ENCODE measurements at places on chromosomes 6 and 20. TPM values are rescaled to one million over a fixed set of nuclear protein-coding genes. Genes with fewer than 3 reads are reported as not detected.

DNA sequence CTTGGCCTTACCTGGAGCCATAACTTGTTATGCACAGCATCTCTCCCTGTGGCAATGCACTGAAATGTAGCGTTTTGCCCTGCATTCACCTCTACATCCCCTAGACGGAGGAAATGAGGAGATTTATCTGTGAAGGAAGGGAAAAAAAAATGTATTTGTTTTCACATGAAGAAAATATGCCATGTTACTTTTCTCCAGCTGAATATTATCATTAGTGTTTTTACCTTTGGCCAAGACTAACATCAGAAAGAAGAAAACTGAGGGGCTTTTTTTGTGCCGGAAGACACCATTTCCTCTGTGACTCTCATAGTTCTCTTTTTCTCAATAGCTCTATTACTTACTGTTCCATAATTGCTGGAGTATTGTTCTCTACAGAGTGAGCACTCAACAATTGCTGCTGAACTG is 280.4 kb downstream of the PTPRK start:
- no peaks in the 10 kb centered on the region for H3K27me3 ChIP-seq
- no peaks in the 10 kb centered on the region for H3K36me3 ChIP-seq
- H3K4me1 ChIP-seq: peaks cover 36% of the 10 kb centered on the region
- no peak for DNase-seq
- H3K27ac ChIP-seq: no peak overlapping the region
- peak overlapping the region; percentile 32 for H3K4me3 ChIP-seq

DNA sequence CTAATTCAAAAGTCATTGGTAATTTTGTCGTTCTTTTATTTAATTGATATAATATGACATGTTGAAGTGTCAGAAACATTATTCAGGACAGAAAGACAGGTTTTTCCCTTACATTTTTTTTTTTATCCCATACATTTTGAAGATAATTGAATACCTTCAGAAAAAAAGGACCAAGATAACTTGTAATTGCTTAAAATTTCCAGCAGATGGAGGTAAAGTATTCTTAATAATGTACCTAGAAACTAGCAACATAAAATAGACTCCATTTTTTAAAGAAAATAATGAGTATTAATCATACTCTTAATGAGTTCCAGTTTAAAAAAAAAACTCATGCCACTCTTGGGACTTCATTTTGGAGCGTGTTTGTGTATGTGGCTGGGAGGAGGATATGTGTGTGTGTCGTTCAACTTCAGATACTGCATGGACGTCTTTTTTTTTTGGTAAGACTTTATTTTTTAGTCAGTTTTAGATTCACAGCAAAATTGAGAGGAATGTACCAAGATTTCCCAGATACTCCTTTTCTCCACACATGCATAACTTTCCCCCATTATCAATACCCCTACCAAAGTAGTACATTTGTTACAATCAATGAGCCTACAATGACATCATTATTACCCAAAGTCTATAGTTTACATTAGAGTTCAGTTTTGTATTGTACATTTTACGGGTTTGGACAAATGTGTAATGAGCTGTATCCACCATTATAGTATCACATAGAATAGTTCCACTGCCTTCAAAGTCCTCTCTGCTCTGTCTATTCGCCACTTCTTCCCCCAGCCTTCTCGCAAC is 79.4 kb downstream of the ROS1 start:
- no peaks in the 10 kb centered on the region for H3K4me1 ChIP-seq
- H3K27me3 ChIP-seq: no peaks in the 10 kb centered on the region
- H3K4me3 ChIP-seq: no peak overlapping the region
- H3K36me3 ChIP-seq: no peaks in the 10 kb centered on the region
- DNase-seq: no peak

DNA sequence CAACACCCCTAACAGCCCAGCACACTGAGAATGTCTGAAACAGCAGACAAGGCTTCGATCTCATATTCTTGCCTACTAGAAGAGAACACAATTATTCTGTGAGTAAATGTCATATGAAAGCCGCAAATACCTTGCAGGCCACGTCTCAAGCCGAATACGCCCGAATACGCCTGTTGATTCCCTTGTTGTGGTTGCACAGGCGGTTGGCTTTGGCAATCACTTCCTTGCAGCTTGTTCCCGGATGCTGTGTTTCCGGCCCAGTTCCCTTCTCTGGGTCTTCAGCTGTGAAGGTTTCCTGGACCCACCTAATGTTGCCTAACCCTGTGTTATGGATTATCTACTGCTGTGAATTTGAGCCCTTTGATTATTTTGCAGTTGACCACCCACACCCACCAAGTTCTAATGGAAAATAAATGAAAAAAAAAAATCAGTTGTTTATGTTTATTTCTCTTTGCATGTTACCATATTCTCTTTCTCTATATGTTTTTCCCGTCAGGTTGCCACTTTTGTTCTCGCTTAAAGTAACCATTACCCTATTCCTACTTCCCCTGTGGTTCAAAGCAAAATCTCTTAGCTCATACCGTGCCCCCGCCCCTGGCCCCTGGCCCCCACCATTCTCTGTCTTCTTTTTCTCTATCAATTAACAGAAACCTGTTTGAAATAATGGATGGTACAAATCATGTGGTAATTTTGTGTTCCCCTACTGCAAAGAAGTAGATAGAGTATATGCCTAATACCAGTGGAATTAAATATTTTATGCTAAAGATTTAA is 172.4 kb downstream of the ADGB start:
- H3K4me3 ChIP-seq: peak overlapping the region; percentile 11
- H3K4me1 ChIP-seq: peaks cover 34% of the 10 kb centered on the region
- peak; percentile 88 for DNase-seq
- H3K36me3 ChIP-seq: no peaks in the 10 kb centered on the region
- H3K27ac ChIP-seq: peak overlapping the region; percentile 85
- H3K27me3 ChIP-seq: no peaks in the 10 kb centered on the region

MEP1A gene
- total RNA-seq: not detected

DNA sequence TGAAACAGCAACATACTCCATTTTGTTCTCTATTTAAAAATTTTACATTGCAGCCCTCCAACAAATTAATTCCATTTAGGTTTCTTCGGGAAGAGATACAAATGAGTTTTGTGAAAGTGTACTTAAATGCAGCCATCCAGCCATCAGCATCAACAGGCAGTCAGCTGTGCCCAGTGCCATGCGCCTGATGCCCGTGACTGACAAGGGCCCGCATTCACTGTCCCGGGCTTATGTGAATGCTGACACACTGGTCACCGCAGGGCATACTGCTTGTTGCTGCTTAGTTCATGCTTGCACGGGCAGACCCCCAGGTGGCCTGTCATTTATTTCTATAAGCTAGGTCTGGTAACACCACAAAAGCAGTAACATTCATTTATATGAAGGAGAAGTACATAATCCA is 224.9 kb upstream of the QKI start:
- no peaks in the 10 kb centered on the region for H3K27me3 ChIP-seq
- H3K4me1 ChIP-seq: no peaks in the 10 kb centered on the region
- no peak overlapping the region for H3K4me3 ChIP-seq
- no peak overlapping the region for H3K27ac ChIP-seq

DNA sequence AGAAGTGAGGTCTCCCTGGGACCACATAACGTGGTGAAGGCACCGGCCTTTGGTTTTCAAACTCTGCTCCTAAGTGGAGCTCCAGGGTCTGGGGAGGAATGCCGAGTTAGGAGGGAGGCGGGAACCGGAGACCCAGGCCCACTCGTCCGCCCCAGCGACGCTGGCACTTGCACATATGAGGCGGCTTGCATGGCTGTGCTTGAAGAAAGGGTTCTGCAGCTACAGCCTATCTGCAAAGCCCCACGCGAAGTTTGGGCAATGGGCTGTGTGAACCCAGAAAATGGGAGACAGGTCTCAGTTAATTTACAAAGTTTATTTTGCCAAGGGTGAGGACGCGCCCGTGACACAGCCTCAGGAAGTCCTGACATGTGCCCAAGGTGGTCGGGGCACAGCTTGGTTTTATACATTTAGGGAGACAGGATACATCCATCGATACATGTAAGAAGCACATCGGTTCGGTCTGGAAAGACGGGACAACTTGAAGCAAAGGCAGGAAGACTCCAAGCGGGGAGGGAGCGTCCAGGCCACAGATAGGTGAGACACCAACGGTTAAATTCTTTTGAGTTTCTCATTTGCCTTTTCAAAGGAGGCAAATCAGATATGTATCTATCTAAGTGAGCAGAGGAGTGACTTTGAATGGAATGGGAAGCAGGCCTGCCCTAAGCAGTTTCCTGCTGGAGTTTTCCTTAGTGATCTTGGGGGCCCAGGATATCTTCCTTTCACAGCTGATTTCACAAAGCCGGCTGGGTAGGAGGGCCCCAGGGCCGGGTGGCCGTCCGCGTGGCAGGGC is 782 bp upstream of the PCMTD2 start:
- H3K27me3 ChIP-seq: no peaks in the 10 kb centered on the region
- peaks cover 36% of the 10 kb centered on the region for H3K4me1 ChIP-seq
- H3K27ac ChIP-seq: peak overlapping the region; percentile 95
- no peaks in the 10 kb centered on the region for H3K36me3 ChIP-seq
- peak; percentile 79 for DNase-seq
- H3K4me3 ChIP-seq: peak overlapping the region; percentile 76

- peaks cover 58% of the 10 kb centered on the region for H3K4me1 ChIP-seq
- no peak overlapping the region for H3K27ac ChIP-seq
- H3K36me3 ChIP-seq: no peaks in the 10 kb centered on the region
- DNase-seq: no peak
Measured at GRCh38 chr20:62151835-62152364, 8.3 kb downstream of the SS18L1 start.

All from spleen (tissue), 13 donors.